ENCODE measurements at places on chromosomes 1 and 21. TPM values are rescaled to one million over a fixed set of nuclear protein-coding genes. Genes with fewer than 3 reads are reported as not detected.
A peak's percentile ranks its signal among the peaks of the same experiment; 100 is the strongest.

Gene ERICH3
- polyA plus RNA-seq: 0.78 TPM

Gene ATP6V1G3
- 0.18 TPM for polyA plus RNA-seq

DNA sequence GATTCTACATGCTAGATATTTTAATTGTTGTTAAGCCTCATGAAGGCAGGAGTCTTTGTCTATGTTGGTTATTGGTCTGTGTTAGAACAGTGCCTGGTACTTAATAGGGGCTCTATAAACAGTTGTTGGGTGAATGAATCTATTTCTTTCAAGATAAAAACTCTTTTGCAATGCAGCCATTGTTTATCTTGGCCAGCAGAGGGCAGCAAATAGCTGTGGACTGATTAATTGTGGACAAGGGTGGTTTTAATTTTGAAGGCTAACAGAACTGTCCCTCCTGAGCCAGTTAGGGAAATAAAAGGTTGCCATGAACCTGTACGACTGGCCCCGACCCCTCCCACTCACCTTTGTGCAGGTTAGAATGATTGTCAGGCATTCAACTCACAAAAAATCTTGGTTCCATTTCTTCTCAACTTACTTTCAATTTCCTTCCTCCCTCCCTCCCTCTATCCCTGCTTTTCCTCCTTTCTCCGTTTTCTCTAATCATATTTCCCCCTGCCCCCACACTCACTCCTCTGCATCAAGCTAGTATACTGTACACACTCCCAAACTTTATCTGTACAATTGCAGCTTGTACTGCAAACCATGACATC, 66.3 kb upstream of the DIRAS3 start:
- DNase-seq: peak; percentile 4

DNA sequence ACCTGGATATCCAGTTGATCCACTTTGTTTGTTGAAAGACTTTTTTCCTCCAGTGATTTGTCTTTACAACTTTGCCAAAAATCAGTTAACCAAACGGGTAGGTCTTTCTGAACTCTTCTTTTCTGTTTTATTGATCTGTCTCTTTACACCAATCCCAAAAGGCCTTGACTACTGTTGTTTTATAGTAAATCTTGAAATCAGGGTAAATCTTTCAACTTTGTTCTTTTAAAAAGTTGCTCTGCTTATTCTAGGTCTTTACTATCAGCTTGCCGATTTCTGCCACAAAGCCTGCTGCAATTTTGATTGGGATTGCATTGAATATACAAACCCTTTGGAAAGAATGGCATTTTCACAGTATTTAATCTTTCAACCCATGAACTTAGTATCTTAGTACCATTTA, 66.6 kb downstream of the ITSN1 start:
- DNase-seq: no peak
